ENCODE measurements at places on chromosomes 16 and 17.

DNA sequence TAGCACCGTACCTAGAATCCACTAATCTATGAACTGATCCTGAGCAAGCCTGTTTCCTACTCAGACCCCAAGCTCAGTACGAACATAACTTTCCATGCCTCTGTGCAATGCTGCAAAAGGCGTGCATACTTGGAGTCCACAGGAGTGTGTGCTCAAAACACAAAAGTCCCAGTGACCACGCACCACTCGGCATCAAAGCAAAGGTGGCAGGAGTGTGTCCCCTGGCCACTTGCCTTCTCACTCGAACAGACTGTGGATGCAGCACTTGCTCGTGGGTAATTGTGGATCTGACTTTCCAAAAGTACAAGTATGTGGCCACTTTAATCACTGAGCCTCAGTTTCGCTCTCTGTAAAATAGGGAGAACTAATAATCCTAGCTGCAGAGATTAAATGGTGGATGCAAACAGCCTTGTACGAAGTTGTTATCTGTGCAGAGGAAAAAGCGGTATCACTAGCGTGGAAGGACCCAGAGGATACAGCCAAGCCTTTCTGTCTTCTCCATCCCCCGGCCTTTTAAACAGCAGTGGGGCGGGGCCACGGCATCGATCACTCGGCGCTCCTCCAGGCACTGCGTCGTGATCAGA is 311 bp upstream of the KDM8 start:
- DNase-seq = no peak

DNA sequence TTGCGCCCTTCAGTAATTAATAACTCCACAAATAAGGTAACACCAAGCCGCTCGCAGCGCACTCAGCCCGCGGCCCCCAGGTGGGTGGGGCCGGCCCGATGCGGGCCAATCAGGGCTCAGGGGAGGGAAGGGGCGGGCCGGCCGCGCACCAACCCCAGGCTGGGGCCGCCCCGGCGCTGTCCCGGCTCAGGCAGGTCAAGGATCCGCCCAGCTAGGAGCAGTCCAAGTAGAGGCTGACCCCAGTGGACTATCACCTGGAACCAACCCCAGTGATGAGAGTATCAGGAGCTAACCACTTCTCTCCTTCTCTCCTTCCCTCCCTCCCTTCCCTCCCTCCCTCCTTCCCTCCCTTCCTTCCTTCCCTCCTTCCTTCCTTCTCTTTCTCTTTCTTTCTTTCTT is 110.8 kb downstream of the C16orf78 start:
- DNase-seq = no peak

DNA sequence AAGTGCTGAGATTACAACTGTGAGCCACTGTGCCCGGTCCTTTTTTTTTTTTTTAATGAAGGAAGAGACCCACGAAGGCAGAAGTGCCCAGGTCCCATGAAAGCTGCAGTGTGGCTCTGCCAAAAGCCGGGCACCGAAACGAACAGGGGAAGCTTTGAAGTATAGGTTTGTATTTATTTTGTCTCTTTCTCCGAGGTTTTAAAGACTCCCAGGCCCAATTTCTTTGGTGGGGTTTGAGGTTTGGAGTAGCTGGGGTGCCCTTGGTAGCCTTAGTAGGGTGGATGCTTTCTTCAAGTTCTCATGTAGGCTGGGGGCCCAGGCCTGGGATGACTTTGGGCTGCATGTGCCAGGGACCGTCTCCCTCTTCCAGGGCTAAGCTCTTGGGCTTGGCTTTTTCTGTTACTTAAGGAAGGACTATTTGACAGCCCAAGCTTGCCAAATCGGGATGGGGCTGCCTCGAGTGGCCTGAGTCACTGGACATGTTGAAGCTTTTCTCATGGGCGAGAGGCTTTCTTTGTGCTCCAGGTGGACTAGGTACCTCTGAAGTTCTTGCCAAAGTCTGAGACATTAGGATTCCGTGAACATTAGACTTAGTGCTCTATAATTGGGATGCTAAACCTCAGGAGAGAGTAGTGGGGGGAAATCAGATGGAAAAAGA is 66.3 kb downstream of the WIPI1 start:
- DNase-seq = no peak

DNA sequence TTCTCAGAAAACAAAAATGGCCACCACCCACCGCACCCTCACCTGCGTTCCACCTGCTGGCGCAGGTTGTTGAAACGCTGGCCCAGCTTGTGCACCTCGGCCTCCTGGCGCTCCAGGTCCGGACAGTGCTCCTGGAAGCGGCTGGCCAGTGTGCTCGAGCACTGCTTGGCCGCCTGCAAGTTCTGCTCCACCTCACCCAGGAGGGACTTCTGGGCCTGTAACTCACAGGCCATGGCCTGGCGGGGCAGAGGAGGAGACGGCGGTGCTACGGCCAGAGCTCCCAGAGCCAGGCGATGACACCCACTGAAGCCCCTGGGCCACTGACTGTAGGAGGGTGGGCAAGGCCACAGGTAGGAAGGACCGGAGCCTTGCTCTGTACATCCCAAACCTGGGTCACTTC is 43.4 kb downstream of the UBN1 start:
- DNase-seq = no peak

GRCh38 chr17:50132104-50132794 is 2.3 kb upstream of the SAMD14 start:
- DNase-seq = no peak

DNA sequence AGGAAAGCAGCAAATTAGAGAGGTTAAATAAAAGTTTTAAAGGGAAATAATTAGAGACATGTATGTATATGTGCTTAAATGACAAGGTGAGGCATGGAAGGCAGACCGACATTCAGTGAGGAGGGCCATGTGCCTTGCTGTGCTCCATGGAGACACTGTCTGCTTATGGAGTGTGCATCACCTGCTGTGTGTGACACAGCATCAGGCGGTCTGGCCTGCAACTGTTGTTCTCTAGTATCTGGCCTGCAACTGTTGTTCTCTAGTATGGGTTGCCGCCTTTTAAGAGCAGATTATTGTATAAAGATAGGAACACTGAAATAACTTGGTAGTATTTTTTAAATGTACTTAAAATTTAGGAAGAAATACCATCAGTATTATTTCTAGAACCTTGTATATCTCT is 225.1 kb downstream of the LGALS9B start:
- no peak for DNase-seq

DNA sequence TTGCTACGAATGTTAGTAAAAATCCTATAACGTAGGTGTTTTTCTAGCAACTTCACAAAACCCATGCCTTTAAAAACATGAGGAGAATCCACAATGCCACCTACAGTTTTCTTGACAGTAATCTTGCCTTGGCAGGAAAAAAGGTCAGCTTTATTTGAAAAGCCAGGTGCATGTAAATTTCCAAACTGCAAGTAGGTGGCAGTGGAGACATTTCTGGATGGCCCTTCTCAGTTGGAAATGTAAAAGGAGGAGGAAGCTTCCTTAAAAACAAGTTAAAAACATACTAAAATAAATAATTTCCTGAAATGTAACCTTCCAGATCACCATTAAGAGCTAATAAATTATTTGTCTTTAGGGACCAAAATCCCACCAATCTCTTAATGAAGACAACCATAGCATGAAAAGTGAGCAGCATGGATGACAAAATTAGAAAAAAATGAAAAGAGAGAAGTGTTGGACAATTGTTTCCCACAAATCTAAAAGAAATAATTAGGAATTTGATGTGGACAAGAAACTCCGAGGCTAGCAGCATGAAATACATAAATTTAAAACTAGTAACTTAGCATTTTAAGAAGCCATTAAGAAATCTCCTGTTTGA is 152.2 kb downstream of the SNX11 start:
- no peak for DNase-seq

- DNase-seq = no peak
Measured at GRCh38 chr17:48502901-48503300, 27.9 kb downstream of the HOXB1 start.

DNA sequence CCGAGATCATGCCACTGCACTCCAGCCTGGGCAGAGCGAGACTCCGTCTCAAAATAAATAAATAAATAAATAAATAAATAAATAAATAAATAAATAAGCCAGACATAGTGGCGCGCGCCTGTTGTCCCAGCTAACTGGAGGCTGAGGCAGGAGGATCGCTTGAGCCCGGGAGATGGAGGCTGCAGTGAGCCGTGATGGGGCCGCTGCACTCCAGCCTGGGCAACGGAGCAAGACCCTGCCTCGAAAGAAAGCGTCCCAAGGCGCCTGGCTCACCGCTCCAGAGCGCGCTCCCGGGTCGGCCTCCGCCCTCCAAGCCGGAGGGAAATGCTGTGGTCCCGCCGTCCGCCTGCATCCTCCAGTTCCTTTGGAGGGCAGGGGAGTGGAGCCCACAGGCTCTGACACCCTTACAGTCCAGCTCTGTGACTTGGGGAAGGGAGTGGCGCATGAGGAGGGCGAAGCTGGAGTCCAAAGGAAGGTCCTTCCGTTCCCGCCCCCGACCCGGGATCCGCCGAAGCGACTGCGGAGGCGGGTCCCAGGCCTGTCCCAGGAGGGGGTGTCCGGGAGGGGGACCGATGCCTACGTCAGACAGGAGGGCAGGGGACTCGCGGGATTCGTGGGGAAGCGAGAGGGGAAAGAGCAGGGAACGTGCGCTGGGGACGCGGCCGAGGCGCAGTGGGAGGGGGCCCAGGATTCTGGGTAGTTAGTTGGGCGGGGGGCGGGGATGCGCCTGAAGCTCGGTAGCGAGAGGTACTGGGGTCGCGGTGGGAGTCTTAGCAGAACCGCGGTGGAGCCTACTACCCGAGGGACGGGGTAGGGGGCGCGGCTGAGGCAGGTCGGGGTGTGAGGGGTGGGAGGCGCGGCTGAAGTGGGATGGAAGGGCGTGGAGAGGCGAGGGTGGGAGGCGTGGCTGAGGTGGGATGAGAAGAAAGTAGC is 8.4 kb upstream of the TRPV2 start:
- DNase-seq = no peak

DNA sequence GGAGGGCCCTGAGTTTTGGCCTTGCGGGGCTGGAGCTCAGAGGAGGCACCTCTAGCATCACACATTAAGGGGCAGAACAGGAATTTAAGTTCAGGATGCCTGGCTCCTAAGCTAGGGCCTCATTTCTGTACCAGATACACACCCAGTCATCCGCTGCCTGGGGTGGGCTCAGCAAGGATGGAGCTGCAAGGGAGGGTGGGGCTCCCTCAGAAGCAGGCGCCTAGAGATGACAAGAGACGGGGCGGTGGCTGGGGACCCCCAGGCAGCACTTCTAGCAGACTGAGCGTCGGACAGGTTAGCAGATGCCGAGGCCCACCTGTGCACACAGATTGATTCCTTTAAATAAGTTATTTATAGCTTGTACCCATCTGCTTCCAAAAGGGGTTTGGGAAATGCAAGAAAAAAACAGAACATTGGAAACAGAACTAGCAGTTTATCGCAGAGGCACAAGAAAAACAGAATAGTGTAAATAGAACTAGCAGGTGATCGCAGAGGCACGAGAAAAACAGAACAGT is 47.6 kb upstream of the CBFA2T3 start:
- no peak for DNase-seq

DNA sequence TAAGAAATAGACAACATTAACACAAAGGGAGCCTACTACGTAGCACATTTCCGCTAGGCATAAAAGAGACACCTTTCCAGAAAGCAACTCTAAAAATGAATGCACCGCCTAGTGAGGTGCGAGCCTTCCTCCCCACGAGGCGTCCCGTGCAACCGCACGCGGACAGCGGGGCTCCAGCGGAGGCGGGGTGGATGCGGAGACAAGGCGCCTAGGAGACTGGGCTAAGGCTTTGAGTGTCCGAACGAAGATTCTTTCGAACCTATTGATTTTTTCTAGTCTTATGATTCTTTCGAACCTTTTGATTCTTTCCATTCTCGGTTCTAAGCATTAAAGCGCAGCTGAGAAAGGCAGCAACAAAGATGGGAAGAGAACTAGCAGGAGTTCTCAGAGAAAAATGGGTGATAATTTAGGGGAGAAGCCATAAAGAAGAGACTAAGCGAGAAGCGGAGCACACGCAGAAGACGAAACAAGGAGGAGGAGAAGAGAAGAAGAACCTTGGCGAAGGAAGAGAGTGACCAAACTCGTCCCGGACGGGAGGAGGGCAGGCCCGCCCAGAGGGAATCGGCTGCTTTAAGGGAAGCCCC is 394 bp upstream of the CPD start:
- no peak for DNase-seq

DNA sequence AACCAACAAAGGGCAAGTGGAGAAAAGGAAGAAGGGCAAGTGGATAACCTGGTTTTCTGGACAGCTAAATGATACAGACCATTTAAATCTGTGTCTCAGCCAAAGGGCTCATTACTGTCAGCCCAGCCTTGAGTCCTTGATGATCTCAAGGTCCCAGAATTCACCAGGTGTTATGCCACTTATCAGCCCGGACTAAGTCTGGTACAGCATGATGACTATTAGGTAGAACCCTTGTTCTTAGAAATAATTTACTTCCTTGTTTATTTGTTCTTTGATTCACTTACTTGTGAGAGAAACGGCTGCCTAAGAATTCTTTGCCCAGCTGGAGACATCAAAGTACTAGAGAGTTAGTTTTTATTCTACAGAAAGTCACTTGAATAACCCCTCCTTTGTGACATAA is 3.5 kb downstream of the PDILT start:
- no peak for DNase-seq

GRCh38 chr16:23389201-23389600 is 63.8 kb downstream of the COG7 start:
- no peak for DNase-seq

DNA sequence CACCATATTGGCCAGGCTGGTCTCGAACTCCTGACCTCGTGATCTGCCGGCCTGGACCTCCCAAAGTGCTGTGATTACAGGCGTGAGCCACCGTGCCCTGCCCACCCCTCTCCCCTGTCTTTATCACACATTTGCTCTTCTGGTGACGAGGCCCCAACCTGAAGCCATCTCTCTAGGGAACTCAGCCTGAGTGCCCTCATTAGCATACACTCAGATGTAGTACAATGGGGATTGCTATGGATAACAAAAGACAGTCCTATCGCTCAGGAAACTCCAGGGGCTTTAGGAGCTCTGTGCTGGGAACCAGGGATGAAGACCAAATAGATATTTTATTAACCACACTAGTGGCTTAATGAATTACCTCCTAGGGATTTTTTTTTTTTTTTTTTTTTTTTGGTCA is 100.7 kb downstream of the MARF1 start:
- no peak for DNase-seq

Measured in keratinocyte (primary cell).